ENCODE measurements at places on chromosomes 5 and 9. TPM values are rescaled to one million over a fixed set of nuclear protein-coding genes. Genes with fewer than 3 reads are reported as not detected.

Gene MARVELD2
- 0.16 TPM for total RNA-seq

Gene RNF180
- 0.53 TPM for total RNA-seq

Gene IFNA13
- total RNA-seq, result not detected

Gene TNFSF8
- 73.6 TPM for total RNA-seq

Gene CDKN2B-AS1
- 0.82 TPM for total RNA-seq

Gene CNTLN
- 1.6 TPM for total RNA-seq

DNA sequence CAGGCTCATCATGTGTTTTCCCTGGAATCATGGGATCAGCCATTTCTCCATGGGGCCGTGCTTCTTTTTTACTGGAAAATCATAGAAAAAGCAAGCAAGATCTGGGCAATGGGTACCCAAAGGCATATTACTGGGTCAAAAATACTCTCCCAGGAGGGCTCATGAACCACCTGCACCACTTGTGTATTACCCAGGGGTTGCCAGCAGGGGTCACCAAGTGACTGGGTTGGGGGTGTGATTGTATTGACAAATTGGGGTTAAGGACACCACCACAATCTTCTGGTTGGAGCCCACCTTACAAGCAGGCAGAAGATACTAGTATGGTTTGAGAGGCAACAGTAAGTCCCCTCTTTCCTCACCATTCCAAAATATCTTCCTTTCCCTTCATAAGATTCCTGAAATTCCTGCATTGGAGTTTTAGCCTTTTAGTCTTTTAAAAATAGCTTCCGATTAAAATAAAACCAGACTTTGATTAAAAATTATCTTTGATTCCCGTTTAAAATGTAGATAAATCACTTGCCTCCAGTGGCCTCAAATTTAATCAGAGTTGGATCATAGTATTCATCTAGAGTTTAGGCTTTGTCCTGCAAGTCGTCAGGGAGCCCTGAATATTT, 603.3 kb downstream of the KIF4B start:
- H3K27ac ChIP-seq, result no peak overlapping the region
- H3K36me3 ChIP-seq, result no peaks in the 10 kb centered on the region

- no peak for DNase-seq
- H3K36me3 ChIP-seq, result no peaks in the 10 kb centered on the region
- peaks cover 2% of the 10 kb centered on the region for H3K27me3 ChIP-seq
Observed at GRCh38 chr5:81787474-81788242, 36.8 kb upstream of the SSBP2 start.

- H3K36me3 ChIP-seq, result peaks cover 46% of the 10 kb centered on the region
- H3K4me3 ChIP-seq, result no peak overlapping the region
- H3K4me1 ChIP-seq, result peaks cover 14% of the 10 kb centered on the region
- no peak for DNase-seq
- no peaks in the 10 kb centered on the region for H3K27me3 ChIP-seq
Observed at GRCh38 chr5:40775085-40775845, 19.5 kb upstream of the TTC33 start.

DNA sequence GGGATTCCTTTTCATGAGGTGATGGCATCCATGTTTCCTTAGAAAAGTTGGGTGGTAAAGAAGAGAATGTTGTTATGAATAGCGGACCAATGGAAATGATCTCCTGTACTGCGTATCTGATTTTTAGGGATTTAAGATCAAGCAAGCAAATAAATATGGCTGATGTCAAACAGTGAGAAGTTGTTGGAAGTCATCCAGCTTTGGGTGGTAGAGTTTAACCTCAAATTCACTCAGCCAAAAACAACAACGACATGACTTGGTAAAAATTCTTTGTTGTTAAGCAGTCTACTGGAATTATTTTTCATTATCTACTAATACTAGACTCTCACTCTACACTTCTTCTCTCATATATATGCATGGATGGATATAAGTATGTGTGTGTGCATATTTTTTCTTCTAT, 426.5 kb downstream of the CTNND2 start:
- H3K4me3 ChIP-seq, result no peak overlapping the region
- no peaks in the 10 kb centered on the region for H3K36me3 ChIP-seq
- DNase-seq, result no peak
- no peaks in the 10 kb centered on the region for H3K27me3 ChIP-seq

GRCh38 chr9:105432247-105432842, 15.5 kb upstream of the FSD1L start:
- H3K27ac ChIP-seq, result no peak overlapping the region
- no peak for DNase-seq
- no peak overlapping the region for H3K4me3 ChIP-seq
- peaks cover 2% of the 10 kb centered on the region for H3K4me1 ChIP-seq

DNA sequence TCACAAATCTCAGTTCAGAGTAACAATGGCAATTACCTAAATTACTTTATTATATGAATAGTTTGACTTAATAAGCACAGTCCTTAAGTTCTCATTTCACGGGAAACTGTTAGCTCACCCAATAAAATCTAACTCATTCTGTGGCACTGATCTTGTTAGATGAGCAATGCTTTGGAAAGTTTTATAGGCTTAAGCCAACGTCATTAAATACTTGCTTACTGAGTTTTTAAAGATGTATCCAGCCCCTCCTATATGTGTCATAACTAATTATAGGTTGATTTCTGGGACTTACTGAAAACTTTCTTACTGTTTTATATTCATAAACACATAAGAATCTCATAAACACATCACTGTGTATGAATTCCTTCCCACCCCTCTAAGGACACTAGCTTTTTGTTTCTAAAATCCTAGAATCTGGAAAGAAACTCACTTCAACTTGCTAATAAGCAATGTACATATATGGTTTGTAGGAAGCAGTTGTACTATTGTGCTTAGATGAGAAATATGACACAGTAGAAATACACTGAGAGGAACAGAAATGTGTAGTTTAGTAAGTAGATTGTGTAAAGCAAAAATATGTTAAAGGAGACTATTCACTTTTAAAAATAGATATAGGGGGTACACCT, 14.1 kb upstream of the MARCOL start:
- no peaks in the 10 kb centered on the region for H3K27me3 ChIP-seq
- H3K27ac ChIP-seq, result no peak overlapping the region
- H3K36me3 ChIP-seq, result no peaks in the 10 kb centered on the region
- no peak overlapping the region for H3K4me3 ChIP-seq

- H3K27ac ChIP-seq, result no peak overlapping the region
- peaks cover 2% of the 10 kb centered on the region for H3K27me3 ChIP-seq
- no peak for DNase-seq
- no peak overlapping the region for H3K4me3 ChIP-seq
Observed at GRCh38 chr5:149383399-149383798, 4.3 kb upstream of the IL17B start.

GRCh38 chr5:115424030-115424429, 120.5 kb downstream of the FEM1C start:
- no peak overlapping the region for H3K27ac ChIP-seq
- DNase-seq, result no peak
- H3K4me1 ChIP-seq, result peaks cover 5% of the 10 kb centered on the region
- peaks cover 10% of the 10 kb centered on the region for H3K27me3 ChIP-seq

- no peak overlapping the region for H3K4me3 ChIP-seq
- H3K27ac ChIP-seq, result no peak overlapping the region
- no peak for DNase-seq
- H3K27me3 ChIP-seq, result peaks cover 85% of the 10 kb centered on the region
- H3K4me1 ChIP-seq, result peaks cover 14% of the 10 kb centered on the region
Observed at GRCh38 chr5:154482528-154483449, 4.8 kb upstream of the HAND1 start.

GRCh38 chr5:32487008-32487407, 42.5 kb upstream of the ZFR start:
- no peaks in the 10 kb centered on the region for H3K27me3 ChIP-seq
- H3K27ac ChIP-seq, result no peak overlapping the region
- DNase-seq, result no peak
